Lung (tissue), 17 donors: ENCODE measurements at places on chromosomes 4 and X.
A peak's percentile ranks its signal among the peaks of the same experiment; 100 is the strongest.

- DNase-seq = peak; percentile 0
Measured at GRCh38 chrX:112083624-112084326, 1.2 kb upstream of the TRPC5 start.

DNA sequence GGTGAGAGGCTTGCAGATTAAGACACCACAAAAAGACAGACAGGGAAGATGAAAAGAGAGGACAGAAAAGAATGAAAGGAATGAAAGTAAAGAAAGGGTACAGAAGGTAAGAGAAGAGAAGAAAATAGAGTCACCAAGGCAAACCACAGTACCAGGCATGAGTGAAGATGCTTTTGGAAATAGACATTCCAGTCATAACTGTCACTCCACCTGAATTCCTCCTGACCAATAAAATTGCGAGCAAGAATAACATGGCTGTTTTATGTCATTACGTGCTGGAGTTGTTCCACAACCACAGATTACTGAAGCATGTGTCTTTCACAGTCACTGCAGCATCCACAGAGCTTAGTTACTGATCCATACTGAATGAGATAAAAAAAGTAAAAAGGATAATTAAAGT, 864.9 kb upstream of the SLIT2 start:
- DNase-seq = no peak

DNA sequence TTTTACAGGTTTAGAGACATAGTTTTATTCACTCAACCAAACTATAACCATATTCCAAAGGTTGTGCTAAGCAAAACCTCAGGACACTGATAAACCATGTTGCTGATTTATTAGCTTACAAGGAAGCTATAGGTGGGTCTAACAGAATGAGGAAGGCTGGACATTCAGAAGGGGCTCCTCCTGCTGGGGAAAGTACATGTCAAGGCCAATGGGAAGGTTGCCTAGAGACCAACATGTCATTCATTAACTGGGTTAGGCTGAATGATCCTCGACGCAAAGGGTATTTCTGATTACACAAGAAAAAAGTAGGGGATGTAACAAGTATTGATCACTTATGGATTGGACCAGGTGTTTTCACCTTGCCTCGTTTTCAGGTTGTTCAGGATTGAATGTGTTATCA, 30.3 kb downstream of the SLC10A6 start:
- DNase-seq = no peak

DNA sequence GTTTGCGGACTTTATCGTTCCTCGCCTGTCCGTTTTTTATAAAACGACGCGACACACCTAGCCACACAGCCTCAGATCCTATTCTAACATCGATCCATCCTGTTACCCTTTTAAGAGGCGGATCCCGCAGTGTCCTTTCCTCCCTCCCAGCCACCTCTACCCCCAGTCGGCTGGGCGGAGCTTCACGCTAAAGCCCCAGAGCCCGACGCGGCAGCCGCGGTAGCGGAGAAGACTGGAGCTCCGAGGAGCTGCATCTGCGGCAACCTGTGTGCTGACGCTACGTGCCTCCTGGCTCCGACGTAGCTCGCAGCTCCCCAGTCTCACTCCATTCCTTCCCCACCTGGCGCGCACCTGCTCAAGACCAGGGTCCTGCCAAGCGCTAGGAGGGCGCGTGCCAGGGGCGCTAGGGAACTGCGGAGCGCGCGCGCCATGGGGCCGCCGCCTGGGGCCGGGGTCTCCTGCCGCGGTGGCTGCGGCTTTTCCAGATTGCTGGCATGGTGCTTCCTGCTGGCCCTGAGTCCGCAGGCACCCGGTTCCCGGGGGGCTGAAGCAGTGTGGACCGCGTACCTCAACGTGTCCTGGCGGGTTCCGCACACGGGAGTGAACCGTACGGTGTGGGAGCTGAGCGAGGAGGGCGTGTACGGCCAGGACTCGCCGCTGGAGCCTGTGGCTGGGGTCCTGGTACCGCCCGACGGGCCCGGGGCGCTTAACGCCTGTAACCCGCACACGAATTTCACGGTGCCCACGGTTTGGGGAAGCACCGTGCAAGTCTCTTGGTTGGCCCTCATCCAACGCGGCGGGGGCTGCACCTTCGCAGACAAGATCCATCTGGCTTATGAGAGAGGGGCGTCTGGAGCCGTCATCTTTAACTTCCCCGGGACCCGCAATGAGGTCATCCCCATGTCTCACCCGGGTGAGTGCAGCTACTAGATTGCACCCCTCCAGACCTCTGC, at the start of gene RNF128:
Gene RNF128, plus strand, starts transcription at position 217 of the 953 bp plus-strand sequence. Its CDS starts 213 bp downstream, at position 430.
- DNase-seq = no peak

GRCh38 chr4:75512386-75513211, 1.6 kb downstream of the RCHY1 start:
- peak; percentile 43 for DNase-seq

GRCh38 chr4:26885912-26886274, 25.3 kb downstream of the STIM2 start:
- DNase-seq = no peak

DNA sequence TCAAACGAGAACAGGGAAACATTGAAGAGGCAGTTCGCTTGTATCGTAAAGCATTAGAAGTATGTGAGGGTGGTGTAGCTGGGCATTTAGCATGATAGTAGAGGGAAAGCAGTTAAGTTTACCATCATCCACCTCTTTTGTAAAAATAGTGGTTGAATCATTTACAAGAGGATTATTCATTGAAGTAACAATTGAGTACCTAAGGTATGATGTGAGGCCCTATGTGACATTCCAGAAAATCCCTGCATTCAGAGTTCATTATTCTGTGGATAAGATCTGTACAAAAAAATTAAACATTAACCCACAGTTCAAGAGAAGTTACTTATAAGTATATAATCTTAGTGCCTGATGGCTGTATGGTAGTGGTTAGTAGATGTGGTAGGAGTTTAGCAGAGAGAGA, 22.2 kb upstream of the GCNA start:
- no peak for DNase-seq

DNA sequence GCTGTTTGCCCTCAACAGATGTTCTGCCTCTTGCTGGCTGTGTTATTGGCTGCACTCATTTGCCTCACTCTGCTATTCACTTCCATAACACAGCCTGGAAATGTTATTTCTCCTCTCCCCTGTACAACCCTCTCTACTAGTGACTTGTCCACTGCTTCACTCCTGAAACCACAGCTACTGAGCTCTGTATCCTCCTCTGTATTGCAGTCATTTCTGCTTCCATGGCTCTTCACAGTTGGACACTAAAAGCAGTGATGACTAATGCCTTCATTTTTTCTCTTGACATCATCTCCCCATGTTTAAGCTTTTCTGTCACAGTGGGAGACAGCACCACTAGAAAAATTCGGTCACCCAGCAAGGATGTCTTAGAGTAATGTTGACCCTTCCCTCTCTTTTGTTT, 123.0 kb upstream of the PPP1R2C start:
- DNase-seq = no peak

- peak; percentile 3 for DNase-seq
Measured at GRCh38 chrX:41381685-41382084, 47.7 kb downstream of the DDX3X start.

DNA sequence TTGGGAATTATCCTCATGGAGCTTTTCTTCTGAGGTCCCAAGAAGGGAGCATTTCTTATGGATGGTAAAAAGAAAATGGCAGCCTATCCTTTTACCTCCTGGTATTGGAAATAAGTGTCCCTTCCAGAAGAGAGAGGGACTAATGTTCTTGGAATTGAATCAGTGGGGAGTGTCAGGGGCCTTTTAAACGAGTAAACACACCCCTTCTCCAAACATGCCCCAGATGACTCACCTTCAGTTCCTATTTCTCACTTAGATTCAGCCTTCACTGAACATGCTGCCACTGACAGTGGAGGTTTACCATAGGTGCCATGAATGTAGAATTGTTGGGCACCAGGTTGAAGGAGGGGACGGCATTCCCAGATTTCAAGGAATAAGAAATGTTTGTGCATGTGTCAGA, 19.0 kb downstream of the MAGEC2 start:
- no peak for DNase-seq

DNA sequence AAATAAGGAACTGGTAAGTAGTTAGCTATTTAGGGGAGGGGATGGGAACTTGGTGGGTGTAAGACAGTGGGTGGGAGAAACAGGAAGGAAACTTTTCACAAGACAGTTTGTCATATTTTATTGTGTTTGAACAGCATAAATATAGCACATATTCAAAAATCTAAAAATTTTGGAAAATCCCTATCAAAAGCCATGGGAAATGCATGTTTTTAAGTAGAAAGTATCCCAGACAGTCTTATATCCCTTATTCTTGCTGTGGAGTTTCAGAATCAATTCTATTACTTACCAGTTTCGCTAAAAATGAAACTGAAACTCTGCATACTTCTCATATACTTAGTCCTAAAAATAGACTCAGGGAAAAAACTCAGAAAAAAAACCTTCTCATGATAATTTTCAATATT, 22.3 kb upstream of the RASGEF1B start:
- DNase-seq = no peak

DNA sequence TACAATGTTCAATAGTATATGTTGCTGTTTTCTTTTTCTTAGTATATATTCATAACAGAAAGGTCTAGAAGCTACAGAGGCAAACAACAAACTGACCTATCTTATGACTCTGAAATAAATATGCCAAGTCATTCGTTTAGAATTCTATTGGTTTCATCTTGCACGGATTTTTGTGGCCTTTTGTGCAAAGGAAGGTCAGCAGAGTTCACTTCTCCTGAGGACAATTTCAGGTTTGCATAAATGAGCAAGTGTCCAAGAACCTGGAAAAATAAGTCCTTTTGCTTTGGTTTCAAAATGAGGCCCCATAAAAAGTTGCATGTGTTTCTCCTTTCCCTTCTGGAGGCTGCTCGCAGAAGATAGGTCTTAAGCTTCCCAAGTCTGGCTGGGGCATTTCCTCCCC, 156.9 kb downstream of the APBB2 start:
- no peak for DNase-seq

DNA sequence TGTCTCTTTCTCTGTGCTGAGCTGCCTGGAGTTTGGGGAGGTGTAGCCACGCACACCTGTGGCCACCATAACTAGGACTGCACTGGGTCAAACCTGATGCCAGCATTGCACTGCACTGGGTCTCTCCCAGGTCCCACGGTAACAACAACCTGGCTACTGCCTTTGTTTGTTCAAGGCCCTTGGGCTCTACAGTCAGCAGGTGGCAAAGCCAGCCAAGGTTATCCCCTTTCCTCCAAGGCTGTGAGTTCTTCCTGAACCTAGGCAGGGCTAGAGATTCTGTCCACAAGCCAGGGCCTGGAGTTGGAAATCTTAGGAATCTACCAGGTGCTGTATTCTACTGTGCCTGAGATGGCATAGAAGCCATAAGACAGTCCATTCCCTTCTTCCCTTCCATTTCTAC, 126.7 kb upstream of the MAGEE2 start:
- no peak for DNase-seq

- DNase-seq = no peak
Measured at GRCh38 chrX:129934461-129934860, 28.5 kb downstream of the UTP14A start.

GRCh38 chrX:24023544-24023943, 3.4 kb downstream of the KLHL15 start:
- DNase-seq = no peak

DNA sequence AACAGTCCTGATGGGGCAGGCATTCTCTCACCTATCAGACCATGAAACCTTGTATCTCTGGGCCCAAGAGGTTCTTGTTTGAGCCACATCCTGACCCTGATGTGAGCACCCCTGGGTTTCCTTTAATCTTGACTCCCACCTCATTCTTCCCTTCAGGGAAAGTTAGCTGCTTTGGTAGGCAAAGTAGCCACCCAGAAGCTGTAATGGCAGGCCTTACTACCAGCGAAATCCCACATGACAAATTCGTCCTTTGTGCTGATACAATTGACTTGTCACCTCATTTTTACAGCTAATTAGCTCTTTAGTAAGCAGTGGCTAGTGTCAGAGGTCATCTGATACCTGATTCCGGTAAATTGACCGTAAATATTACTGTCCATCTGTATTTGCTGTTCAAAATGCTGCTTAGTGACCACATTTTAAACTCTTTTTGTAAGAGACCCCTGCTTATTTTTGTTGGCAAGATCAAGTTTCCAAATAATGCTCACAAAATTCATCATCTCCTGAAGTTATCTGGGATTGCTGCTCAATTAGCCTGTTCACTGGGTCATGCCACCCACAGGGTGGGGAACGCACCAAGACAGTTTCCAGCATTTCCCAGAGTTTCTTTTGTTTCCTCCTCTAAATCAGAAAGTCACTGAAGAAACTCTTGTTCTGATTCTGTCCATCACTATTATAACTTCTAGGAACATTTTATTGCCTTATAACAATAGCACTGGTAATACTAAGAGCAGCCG, 329.7 kb downstream of the GPAT3 start:
- DNase-seq = no peak

DNA sequence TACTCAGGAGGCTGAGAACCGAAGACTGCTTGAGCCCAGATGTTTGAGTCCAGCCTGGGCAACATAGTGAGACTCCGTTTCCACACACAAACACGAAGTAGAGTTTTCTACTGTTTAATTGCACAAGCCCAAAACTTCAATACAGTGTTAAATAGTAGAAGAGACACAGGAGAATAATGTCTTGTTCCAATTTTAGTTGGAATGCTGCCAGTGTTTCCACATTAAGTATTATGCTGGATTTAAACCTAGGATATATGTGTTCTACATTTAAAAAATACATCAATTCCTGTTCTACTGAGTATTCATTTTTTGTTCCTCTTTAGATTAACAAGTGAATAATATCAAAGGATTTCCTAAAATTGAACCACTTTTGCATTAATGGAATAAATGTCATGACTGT, 91.3 kb downstream of the LCORL start:
- DNase-seq = peak; percentile 41

- no peak for DNase-seq
Measured at GRCh38 chr4:148632476-148632875, 190.3 kb upstream of the NR3C2 start.

DNA sequence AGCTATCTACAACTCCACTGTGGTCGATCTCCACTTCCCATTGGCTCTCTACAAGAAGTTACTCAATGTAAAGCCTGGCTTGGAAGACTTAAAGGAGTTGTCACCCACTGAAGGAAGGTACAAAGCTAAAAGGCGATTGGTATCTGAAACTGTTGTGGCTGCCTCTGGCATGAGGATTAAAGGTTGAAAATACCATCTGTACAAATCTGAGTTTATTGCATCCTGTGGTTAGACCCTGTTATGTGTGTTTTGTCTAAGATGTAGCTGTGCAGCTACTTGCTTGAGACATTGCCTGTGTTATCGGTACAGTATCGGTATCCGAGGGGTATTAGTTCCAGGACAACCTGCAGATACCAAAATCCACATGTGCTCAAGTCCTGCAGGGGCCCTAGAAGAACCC, 16.4 kb downstream of the NAP1L5 start:
- no peak for DNase-seq

- DNase-seq = no peak
Measured at GRCh38 chr4:55364691-55365344, 18.8 kb downstream of the SRD5A3 start.
